Activated gamma-delta T cell (primary cell): ENCODE measurements at places on chromosomes 1 and 21.

DNA sequence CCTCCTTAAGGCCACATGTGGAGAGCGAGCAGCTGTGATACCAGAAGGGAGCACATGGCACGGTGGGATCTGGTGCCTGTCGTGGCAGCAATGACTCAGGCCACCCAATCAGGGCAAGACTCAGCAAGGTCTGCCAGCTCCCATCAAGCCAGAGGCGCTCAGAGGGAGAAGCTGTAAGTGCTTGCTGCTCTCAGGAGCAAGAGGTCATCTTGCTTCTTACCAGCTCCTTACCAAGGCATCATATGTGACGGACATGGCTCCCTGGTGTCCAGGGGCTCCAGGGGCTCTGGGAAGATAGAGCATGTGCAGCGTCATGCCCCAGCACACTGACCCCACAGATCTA, 72.9 kb downstream of the ITPKB start:
- DNase-seq, result no peak

DNA sequence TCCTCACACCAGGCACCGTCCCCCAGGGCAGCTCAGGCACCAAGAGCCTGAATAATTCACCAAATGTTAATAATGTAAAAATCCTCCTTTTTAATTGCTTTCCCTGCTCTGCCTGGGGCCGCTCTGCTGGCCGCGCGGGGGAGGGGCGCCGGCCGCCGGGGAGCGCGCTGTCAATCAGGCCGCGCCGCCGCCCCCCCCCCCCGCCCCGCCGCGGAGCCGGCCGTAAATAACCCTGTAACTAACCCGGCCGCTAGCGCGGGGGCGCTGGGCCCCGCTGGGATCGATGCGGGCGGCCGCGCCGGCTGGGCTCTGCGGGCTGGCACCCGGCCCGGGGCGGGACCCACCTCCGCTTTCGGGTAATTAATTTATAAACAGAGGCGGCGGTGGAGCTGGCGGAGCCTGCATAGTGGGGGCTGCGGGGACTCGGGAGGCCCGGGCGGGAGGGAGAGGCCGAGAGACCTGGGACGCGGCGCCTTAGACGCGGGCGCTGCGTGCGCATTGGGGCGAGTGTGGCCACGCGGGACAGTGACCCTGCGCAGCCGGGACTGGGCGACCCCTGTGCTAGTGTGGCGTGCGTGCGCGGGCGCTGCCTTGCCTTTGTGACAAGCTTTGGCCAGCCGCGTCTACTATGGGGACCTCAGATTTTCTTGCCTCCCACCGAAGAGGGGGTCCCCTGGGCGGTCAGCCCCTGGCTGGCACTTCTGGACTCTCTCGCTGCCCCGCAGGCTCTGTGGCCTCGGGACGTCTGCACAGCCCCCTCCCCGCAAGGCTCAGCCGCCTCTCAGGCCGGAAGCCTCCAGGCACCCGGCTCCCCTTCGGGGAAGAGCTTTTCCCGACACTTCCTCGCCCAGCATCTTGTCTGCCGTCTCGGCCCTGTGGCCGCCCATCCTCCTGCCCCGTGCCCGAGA, 16.6 kb downstream of the SAMD11 start:
- no peak for DNase-seq

- no peak for DNase-seq
These were observed 39.9 kb upstream of the MUTYH start for GRCh38 chr1:45380125-45380524.

DNA sequence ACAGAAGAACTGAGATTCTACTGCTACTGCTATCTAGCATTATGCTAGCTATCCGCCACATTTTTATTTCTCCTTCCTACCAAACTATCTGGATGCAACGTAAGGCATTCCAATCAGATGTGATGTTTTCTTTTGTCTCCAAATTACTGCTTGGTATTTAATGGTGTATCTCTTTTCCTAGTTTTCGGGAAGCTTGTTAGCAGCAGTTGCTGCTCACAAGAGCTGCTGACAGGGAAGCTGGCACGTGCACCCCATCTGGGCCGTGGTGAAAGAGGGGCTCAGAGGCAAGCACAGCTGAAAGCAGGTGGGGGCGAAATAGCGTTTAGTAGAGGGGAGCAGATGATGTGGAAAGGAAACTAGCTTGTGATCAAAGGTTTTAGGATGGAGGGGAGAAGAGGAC, 57.3 kb downstream of the JAK1 start:
- DNase-seq, result no peak

- DNase-seq, result no peak
These were observed 1.5 kb downstream of the LHX8 start for GRCh38 chr1:75135573-75136194.

- DNase-seq, result no peak
These were observed 1569.0 kb upstream of the B3GALT2 start for GRCh38 chr1:194755241-194755994.

DNA sequence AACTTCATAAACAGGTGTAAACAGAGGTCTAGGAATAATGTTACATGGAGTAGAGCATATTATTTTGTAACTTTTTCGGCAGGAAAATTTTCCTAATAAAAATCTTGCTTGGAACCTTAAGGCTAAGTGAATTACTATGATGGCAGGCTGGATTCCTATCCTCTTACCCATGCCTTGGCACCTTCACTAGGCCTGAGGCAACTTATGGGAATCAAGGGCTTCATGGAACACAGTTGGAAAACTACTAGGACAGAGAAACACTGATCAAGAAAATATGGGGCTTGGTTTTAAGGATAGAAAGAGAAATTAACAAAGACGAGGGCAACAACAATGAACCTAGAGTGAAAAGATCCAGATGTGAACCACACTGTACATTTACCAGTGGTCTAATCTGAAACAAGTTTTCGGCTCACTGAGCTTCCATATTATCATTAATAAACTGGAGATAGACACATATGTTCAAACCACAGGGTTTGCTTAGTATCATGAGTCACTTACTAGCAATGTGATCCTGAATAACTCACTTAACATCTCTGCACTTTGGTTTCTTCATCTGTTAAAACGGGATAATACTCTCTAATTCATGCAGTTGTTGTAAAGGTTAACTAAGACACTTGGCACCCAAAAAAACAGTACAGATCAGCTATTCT, 68.5 kb downstream of the GPATCH2 start:
- DNase-seq, result no peak

DNA sequence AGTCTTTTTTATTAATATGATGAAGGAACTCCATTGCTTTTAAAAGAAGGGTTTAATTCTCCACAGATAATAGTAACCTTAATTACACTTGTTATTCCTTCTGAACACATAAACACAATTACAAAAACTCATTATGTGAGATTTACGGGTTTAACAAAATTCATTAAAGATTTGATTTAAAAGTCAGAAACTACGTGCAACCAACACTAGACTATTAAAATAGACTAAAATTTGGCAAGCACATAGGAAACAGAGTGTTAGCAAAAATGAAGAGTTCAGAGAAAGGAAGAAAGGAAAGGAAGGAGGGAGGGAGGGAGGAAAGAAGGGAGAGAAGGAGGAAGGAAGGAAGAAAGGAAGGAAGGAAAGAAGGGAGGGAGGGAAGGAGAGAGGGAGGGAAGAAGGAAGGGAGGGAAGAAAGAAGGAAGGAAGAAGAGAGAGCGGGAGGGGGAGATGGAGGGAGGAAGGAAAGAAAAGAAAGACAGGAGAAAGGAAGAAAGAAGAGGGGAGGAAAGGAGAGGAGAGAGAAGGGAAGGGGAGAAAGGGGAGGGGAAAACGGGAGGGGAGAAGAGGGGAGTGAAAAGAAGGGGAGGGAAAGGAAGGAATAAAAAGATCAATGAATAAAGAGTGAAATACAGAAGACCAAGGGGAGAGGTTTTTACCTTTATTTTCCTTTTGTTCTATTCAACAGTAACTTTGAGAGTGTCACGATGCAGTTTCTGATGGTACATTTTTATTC, 123.4 kb upstream of the LYPLAL1 start:
- DNase-seq, result no peak

DNA sequence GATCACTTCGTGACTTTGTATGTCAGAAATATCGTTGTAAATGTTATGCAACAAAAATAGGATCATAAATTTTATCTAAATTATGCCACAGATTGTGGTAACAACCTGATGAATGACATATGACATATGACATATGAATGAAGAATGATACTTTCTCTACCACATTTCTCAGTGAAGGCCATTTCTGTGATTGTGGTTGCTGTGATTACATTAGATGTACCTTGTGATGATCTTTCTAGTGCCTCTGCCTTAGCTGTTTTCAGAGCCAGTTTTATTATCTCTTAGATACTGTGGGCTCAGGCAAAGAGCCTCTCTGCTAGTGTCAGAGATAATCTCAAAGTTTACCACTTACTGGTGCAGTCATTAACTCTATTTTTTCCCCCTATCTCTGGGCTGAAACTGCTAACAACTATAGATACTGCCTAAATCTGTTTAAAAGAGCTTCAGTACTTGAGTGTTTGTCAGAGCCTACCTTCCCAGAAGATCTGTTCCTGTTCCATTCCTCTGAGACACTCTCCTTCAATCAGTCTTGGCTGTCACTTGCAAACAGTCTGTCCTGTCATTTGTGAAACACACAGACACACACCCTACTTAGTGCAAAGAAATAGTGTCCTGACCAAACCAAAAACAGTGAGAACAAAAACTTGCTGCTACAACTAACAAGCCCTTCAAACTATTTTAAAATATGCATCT, 55.5 kb downstream of the HMCN1 start:
- DNase-seq, result no peak

DNA sequence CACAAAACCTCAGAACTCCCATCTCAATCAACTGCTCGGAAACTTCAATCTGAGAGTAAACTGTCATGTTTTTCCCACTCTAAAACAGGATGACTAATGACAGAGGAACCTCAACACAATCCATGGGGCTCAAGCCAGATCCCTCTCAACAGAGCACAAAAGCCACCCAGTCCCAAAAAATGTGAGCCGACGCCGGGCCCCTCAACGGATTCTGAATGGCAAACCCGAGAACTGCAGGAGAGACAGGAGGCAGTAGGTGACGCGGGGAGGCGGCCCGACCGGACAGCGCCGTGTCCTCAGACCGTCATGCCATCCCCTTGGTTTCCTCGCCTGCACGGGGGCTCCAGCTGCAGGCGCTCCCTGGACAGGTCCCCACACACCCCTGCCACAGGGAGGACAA, 53.4 kb downstream of the SSBP3 start:
- DNase-seq, result no peak

DNA sequence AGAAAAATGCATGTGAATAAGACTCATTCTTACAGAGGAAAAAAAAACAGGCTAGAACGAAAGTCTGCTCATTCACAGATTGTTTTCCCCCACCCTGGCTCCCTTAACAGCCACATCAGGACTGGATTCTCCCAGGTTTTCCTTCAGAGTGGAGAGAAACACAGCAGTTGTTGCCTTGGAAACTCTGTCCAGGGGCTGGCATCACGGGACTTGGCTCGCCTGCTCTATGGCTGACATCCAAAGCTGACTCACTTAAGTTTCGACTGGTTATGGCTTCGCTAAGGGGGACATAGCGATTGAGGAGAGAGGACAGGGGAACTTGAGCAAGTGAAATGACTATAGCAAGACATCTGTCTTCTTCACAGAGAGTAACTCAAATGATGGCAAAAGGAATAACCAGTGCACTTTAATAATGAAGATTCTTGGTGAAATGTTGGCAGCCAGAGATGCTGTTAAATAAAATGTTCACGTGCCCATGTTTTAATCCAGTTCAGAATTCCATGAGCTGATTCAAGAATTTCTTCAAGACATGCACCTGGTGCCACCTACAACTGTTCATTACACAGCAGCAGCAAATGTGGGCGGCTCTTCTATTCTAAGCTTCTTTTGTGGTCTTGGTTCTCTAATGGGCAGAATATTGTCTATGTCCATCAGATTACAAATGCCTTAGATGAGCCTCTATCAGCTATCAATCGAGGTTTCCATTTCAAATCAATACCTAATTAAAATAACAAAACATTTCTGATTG, 21.8 kb downstream of the MIS18A start:
- no peak for DNase-seq

GRCh38 chr1:47779613-47780012, 217.6 kb downstream of the TRABD2B start:
- DNase-seq, result no peak

DNA sequence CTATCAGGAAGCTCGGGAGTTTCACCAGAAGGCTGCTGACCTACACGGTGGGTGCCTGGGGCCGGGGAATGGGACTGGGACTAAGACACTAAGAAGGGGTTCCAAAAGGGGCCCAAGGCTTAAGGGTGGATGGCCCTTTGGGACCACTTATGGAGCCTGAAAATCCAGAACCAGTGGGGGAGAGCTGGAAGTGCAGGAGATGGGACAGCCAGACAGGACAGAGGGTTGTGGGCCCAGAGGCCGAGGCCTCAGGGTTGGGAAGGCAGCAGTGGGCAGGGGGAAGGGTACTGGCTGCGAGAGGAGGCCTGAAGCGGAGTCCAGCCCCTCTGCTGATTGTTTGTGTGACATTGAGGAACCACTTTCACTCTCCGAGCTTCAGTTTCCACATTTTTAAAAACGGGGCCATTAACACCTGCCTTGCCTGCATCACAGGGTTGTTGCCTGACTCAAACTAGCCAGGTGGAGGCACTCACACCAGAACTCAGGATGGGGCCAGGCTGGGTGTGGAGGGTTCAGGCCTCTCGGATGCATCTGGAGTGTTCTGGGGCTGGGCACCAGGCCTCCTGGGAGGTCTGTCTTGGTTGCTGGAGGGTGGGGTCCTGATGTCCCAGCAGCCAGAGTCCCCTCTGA, 3.0 kb downstream of the TTC24 start:
- no peak for DNase-seq

DNA sequence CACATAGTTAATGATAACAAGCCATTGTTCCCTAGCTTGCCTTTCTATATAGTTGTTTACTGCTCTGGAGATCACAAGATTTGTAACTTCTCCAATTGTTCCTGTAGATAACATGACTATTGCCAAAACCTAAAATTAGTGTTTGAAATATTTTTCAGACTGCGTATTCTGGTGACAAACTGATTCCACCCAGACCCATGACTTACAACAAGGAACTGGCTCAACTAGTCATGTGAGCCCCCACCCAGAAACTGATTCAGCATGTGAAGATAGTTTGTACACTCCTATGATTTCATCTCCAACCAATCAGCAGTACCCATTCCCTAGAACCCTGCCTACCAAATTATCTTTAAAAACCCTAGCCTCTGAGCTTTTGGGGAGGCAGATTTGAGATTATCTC, 131.4 kb upstream of the BCL9 start:
- DNase-seq, result no peak

- DNase-seq, result no peak
These were observed 386.9 kb upstream of the PROX1 start for GRCh38 chr1:213600879-213601278.

DNA sequence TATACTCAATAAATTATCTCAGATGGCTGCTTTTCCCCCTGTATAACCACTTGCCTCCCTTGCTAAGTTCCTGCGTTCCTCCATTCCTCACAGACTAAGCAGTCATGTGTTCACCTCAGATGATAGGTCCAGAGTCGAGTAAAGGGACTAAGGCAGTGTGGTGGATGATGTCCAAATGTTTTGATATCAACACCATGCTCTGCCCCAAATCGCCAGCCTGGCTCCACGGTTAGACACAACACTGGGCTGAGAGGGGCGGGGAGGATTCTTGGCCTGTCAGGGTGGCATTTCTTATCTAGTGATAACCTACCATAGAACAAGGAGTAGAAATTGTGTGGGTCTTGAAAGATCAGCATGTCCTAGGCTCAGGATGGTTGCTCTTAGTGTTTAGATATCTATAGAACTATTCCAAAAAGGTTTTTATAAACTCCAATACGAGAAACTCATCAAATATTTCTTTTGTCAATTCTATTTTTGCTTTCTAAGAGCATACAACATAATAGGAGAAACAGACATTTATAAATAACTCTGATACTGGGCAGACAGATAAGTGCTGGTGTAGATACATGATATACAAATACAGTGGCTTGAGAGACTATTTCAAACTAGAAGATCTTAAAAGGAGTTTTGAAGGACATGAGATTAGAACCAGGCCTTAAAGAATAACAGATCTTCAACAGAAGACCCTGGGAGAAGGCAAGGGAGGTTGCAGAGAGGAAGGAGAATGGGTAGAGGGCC, 21.5 kb downstream of the GJA5 start:
- no peak for DNase-seq

GRCh38 chr1:98260839-98261238, 340.0 kb upstream of the DPYD start:
- DNase-seq, result no peak
